ENCODE measurements at places on chromosomes 1 and 21.
A peak's percentile ranks its signal among the peaks of the same experiment; 100 is the strongest.

DNA sequence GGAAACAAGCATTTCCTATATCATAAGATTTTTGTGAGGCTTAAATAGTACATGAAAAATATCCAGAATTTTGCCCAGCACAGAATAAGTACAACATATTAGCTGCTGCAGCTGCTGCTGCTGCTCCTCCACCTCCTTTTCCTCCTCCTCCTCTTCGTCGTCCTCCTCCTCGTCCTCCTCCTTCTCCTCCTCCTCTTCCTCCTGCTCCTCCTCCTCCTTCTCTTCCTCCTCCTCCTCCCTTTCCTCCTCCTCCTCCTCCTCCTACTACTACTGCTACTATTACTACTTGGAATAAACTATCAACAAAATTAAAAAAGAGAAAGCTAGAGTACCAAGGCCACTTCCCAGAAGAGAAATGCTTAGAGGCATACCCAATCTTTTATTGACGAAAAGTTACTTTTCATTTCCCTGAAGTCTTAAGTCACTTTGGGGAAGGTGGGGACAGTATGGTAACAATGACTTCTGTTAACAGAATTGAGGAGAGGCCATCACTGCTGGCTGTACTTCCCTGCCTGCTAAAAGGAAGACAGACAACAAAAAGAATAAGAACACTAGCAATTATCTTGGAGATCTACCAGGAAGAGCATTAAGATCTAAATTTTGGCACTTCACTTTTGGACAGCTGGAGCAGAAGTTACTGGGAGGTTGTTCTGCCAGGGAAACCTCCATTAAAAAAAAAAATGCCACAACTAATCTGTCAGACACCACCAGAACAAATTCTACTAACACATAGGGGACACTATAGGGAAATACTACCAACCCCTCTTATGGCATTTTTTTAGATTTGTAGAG, 7.1 kb downstream of the DENND1B start:
- no peak for DNase-seq

- DNase-seq, result no peak
Measured at GRCh38 chr1:174160109-174160473, 771 bp downstream of the RABGAP1L start.

GRCh38 chr1:193729429-193729828, 543.0 kb upstream of the B3GALT2 start:
- DNase-seq, result no peak

DNA sequence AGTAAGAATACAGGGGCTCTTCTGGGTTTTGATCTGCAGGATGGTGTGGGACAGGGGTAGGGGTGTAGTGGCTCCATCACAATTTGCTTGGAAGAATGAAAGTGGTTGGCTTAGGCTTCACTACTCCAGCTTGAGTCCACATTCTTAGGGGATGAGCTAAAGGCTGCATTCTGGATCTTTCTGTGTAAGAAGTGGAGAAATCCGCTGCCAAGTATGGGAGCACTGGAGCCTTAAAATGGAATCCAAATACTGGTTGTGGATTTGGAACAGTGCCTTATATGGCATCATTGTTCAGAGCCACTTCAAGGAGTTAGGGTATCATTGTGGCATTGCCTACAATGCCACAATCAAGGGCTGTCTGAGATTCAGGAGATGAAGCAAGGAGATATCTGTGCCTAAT, 187.1 kb downstream of the LMO4 start:
- peak; percentile 26 for DNase-seq

DNA sequence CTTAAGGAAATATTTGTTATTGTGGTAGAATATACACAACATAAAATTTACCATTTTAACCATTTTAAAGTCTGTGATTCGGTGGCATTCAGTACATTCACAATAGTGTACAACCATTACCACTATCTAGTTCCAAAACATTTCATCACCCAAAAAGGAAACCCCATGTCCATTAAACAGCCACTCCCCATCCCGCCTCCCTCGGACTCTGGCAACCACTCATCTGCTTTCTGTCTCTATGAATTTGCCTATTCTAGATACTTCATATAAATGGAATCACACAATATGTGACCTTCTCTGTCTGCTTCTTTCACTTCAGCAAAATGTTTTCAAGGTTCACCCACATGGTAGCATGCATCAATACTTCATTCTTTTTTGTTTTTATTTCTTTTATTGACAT, 51.3 kb downstream of the PTP4A2 start:
- DNase-seq, result no peak

- DNase-seq, result no peak
Measured at GRCh38 chr1:34115233-34115632, 49.8 kb downstream of the CSMD2 start.

DNA sequence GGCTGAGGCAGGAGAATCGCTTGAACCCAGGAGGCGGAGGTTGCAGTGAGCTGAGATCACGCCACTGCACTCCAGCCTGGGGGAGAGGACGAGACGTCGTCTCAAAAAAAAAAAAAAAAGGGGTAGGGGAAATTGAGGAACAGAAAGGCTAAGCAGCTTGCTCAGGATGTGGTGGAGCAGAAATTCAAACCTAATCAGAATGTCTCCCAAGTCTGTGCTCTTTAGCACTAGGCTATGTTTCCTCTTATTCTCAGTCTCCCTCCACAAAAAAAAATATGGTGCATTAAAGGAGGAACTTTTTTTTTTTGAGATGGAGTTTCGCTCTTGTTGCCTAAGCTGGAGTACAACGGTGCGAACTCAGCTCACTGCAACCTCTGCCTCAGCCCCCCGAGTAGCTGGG, 114.2 kb downstream of the SLC16A1 start:
- DNase-seq, result no peak

GRCh38 chr21:17901458-17902079, 82.4 kb upstream of the C21orf91 start:
- DNase-seq, result no peak

DNA sequence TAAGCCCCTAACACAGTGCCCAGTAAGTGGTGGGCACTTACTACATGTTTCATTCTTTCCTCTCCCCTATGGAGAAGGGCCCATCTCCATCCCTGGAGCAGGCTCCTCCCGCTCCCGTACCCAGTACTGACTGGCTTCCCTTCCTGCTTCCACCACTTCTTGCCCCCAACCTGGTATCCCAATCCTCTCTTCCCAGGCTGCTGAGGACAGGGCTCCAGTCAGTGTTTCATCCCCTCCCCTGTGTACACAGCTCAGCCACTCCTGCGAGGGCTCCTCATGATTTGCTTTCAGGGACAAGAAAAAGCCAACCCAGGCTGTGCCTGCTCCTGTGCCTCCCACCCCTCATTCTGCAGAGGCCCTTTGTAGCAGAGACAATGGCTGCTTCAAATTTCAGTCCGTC, 20.8 kb upstream of the ETV3 start:
- no peak for DNase-seq

GRCh38 chr1:64378826-64379225, 91.1 kb upstream of the CACHD1 start:
- DNase-seq, result no peak

GRCh38 chr1:183806125-183806524, 1.2 kb downstream of the RGL1 start:
- DNase-seq, result no peak

DNA sequence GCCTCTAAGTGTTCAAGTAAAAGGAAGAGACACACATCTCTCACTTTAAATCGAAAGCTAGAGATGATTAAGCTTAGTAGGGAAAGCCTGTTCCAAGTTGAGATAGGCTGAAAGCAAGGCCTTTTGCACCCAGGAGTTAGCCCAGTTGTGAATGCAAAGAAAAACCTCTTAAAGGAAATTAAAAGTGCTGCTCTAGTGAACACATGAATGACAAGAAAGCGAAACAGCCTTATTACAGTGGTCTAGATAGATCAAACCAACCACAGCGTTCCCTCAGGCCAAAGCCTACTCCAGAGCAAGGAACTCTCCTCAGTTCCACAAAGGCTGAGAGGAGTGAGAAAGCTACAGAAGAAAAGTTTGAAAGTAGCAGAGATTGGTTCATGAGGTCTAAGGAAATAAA, 14.9 kb downstream of the TCP10L start:
- no peak for DNase-seq

GRCh38 chr1:6466023-6466422, at the start of gene TNFRSF25:
TNFRSF25 (minus strand) TSS chr1:6466173; CDS start chr1:6466107, 66 bp downstream.
- no peak for DNase-seq

DNA sequence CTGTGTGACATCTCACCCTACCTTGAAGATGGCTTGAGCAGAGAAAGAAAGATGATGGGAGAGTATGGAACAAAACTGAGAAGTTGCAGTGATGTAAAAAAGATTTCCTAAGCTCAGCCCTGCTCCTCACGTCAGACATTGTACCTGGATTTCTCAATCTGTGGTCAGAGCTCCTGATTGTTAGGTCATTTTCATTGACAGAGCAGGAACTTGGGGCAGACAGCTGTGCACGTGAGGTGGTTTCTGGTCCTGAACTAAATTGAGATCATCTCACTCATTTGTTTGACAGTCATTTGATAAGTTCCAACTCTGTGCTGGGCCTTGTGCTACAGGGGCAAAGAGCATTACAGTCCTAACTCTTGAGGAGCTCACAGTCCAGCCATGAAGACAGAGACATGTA, 10.2 kb downstream of the TRAF3IP3 start:
- DNase-seq, result no peak

- no peak for DNase-seq
Measured at GRCh38 chr21:45381865-45382696, 22.9 kb upstream of the COL18A1 start.

GRCh38 chr1:179793281-179793680, 50.2 kb downstream of the FAM163A start:
- no peak for DNase-seq

- DNase-seq, result no peak
Measured at GRCh38 chr21:44285138-44285992, at the start of gene AIRE. AIRE (plus strand) TSS chr21:44285876; CDS start chr21:44286007, 131 bp downstream.

DNA sequence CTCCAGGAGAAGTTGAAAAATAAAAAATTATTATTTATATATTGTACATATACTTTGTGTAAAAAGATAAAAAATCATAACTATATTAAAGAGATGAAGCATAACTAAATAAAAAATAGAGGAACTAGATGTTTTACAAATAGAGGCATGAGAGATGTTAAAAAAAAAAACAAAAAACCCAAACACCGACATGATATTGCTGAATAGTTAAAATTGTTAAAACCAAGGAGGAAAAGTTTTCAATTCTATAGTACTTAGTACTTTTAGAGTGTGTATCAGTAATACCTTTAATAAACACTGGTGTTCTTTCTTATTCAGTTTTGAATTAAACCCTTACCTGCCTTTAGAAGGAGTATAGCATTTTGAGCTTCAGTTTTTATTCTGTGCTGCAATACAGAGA, 32.1 kb downstream of the BACH1 start:
- DNase-seq, result no peak

GRCh38 chr1:7227654-7228053, 442.4 kb downstream of the CAMTA1 start:
- DNase-seq, result no peak

GRCh38 chr1:31760471-31761470, 3.4 kb downstream of the ADGRB2 start:
- no peak for DNase-seq

DNA sequence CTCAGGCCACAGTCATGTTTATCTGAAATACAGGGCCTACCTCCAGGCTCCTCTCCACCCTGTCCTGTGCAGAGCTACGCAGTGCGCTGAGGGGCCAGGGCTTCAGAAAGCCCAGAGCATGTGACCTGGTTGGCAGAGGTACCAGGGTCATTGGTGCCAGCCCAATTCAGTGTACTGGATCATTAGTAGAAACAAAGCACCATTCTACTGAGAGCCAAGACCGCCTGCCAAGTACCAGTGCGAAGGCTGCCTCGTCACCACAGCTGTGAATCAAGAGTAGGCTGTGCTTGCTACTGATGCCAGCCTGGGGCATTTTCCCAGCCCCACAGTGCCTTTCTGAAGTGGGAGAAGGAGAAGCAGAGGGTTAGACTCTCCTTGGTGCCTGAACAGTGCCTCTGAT, 59.8 kb downstream of the CAPN9 start:
- no peak for DNase-seq
